ENCODE measurements at places on chromosomes 7 and 10. TPM values are rescaled to one million over a fixed set of nuclear protein-coding genes. Genes with fewer than 3 reads are reported as not detected.
A peak's percentile ranks its signal among the peaks of the same experiment; 100 is the strongest.

- DNase-seq: no peak
These were observed 11.3 kb downstream of the DMBT1 start for GRCh38 chr10:122571892-122572291.

- DNase-seq: no peak
These were observed 89.7 kb downstream of the CNTNAP2 start for GRCh38 chr7:146206270-146206669.

DNA sequence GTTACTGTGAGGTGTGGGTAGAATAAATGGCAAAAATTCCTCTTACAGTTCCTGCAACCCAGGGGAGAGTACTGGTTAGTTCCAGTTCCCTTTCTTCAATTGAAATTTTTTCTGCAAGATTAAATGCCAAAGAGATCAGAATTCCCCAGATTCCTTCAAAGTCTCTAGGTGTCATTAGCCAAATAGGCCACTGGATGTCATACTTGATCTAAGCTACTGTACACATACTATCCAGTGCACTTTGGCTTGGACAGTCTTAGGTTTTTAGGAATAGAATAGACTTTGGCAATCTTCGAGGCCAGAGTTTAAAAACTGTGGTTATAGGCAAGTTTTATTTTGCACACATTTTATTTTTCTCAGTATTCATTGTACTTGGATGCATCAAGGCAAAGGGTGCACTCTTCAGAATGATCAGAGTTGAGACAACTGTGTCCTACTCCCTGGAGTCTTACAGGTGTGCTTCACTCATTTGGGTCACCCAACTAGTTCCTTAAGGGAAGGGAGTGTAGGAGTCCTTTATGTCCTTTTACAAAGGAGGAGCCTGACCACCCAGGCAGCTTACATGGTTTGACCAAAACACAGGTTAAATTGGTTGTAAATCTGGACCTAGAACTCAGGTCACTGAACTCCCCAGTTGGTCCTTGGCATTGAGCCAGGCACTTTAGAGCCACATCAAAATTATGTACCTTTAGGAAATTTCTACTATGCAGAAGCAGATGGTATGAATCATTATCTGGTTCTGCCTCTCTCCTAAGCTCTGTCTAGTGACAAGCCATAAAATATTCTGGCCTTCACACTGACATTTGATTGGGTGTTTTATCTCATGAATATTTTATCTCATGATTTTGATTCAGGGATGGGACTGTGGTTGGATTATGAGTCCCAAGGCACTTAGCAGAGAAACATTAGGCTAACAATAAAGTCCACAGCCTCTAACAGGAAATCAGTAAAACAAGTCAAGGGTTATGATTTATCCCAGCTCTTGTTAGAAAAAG lies 49.5 kb downstream of the ASAH2B start:
- peak; percentile 64 for DNase-seq

GRCh38 chr10:110629680-110630191 lies 14.4 kb upstream of the RBM20 start:
- DNase-seq: no peak

DNA sequence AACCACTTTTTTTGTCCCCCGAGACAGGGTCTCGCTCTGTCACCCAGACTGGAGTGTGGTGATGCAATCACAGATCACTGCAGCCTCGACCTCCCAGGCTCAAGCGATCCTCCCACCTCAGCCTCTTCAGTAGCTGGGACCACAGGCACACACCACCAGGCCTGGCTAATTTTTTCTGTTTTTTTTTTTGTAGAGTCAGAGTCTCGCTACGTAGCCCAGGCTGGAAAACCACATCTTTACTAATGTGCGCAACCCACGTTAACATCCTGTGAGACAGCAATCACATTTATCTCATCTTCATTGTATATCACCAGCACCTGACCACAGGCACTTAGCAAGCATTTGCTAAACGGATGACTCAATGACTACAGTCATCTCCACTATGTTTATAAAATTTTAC lies 77.8 kb upstream of the ATP6V0A4 start:
- no peak for DNase-seq

GRCh38 chr10:132497063-132497680 lies 40.4 kb upstream of the INPP5A start:
- DNase-seq: no peak

DNA sequence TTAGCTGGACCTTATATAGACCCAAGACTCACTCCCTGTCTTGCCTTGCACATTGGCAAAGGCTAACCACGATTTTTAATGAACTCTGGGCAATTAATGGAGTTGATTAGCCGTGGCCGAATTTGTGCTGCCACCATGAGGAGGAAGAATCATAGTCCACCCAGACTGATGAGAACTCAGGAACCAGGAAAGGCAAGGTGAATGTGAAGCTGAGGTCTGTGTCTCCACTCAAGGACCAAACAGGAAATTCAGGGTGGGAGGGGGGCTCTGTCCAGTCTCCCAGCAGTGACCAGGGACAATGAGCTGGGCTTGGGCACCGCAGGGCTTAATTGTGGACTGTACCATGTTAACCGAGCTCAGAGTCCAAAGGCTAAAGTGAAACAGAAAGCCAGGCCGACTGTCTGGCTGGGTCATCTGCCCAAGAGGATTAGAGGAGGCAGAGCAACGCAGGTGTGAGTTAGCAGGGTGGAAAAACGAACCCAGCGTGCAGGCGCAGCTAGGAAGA lies 127.0 kb upstream of the JCAD start:
- DNase-seq: peak; percentile 75

ZNF804B gene
- total RNA-seq: not detected

MSMB gene
- total RNA-seq: not detected

DPCD gene
- total RNA-seq: 22.4 TPM

HMX3 gene
- total RNA-seq: not detected

ARHGEF35 gene
- under 0.01 TPM for total RNA-seq

All from dermis blood vessel endothelial cell (primary cell).